ENCODE measurements at places on chromosomes 7 and 10.

- no peak for DNase-seq
Measured at GRCh38 chr7:151511946-151512345, 7.7 kb downstream of the RHEB start.

DNA sequence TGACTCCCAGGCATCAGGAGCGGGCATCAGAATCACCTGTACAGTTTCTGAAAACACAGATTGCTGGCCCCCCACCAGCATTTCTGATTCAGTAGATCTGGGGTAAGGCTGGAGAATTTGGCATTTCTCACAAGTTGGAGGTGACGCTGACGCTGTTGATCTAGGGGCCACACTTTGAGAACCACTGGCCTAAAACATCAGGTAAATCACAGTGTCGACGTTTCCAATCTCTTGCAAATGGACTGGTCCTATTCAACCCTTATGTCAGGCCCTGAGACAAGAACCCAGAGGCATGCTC is 564.0 kb downstream of the KCNMA1 start:
- DNase-seq, result no peak

GRCh38 chr10:76106611-76107010 is 675.2 kb downstream of the LRMDA start:
- DNase-seq, result no peak

DNA sequence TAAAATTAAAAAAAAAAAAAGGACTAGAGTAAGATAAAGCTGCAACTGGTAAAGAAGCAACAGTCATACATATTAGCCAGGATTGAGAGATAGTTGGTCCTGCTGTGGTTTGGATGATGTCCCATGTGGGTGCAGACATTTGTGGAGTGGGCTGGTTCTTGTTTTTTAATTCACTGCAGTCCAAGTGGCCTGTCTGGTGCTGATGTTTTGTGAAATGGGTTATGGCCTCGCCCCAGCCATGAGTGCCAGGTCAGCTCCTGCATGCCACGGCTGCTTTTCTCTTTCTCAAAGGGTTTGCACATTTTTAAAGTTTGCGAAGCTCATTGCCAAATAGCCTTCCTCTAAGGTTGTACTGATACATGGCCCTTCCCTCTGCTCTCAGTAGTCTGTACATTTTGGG is 14.1 kb upstream of the BTBD16 start:
- no peak for DNase-seq

DNA sequence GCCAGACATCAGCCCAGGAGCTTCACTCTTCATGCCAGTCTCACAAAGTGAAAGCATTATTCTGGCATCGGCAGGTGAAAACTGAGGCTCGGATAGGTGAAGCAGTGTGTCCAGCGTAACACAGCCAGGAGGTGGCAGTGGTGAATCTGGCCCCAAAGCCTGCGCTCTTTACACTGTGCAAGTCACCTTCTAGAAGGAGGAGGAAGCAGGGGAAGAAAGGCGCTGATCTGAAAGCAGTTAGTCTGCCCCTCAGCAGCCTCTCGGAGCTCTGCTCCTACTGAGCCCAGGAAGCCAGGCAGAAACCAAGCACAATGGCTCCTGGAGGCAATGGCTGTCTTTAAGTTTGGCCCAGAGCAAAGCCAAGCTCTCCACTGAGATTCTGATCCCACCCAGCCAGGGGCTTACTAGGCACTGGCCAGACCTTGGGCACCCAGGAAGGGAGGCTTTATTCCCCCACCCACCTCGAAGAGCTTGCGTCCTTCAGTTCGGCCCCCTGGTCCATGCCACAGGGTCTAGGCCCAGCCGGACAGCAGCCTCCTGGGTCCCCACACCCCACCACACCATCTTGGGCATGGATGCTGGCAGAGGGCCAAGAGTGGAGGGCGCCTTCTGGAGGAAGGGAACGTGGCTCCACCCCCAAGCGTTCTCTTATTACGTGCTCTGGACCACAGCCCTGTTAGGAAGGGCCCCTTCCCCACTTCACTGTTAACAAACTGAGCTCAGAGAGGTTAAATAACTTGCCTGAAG is 104.5 kb downstream of the GRID1 start:
- DNase-seq, result no peak

- DNase-seq, result no peak
Measured at GRCh38 chr7:132030883-132031282, 474.5 kb upstream of the PODXL start.

DNA sequence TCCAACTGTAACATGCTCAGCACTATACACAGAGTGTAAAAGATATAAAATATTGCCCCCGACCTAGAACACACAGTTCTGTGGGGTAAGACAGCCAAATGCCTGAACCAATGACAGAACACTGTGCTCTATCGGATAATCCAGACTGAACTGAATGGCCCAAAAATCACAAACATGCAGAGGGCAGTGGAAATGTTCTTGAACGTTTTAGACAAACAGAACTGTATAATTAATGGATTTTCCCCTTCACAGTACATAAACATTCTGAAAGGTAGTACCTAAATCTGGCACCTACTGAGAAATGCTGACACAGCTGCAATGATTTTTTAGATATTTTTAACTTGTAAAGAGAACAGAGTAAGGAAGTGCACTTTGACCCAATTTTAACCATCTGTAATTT is 33.4 kb downstream of the PARD3 start:
- no peak for DNase-seq

DNA sequence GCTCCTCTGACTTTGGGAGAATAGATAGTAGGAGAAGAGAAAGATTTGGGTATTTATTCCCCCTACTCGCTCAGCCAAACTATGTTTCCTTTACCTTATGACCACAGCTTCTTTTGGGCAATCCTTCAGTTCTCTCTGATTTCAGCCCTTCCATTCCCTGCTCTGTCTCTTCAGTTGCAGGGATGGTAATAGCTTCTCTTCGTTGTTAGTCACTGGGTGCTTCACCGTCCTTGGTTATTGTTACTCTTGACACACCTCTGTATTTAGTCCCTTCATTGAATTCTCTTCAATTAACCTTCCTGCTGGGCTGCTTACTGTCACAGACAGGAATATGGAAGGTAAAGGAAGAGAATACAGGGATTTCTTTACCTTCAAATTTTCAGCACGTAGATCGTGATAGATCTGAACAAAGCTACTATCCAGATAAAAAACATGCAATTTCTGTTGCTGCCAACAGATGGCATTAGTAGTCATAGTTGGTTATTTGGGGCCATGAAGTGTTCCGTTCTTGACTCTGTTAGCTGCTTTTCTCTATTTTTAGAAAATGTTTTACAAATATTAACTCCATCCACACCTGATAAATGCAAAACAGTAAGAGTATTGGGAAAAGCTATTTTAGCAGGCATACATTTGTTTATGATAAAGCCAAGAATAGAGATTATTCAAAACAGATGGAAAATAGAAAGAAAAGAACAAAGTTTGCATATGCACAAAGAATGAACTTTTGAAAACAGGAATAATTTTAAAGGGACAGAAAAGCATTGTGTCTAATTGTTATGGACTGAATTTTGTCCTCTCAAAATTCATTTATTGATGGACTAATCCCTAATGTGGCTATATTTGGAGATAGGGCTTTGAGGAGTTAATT is 14.0 kb upstream of the PTTG1IP2 start:
- no peak for DNase-seq

- DNase-seq, result no peak
Measured at GRCh38 chr7:110386006-110386405, 704.9 kb upstream of the LRRN3 start.

- no peak for DNase-seq
Measured at GRCh38 chr7:133664528-133664927, 411.6 kb downstream of the EXOC4 start.

DNA sequence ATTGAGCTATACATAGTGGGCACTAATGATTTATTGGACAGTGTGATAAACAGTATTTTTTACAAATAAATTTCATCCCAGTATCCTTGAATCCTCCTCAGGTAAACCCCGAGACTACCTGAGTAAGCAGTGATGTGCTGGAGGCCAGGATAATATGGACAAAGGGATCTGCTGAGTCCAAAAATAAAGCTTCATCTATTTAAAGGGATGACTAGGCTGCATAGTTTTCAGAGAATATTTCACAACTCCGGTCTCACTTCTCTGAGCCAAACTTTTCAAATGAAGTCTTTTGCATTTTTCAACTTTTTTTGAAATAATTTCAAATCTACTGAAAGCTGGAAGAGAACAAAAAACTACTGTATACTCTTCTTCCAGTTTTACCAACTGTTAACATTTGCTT is 2.5 kb downstream of the ACTR3B start:
- DNase-seq, result no peak

GRCh38 chr7:66927348-66927948 is 6.4 kb downstream of the TMEM248 start:
- DNase-seq, result no peak

- no peak for DNase-seq
Measured at GRCh38 chr7:66523409-66523808, 105.3 kb upstream of the KCTD7 start.

GRCh38 chr7:151051108-151051507 is 2.8 kb downstream of the ASIC3 start:
- DNase-seq, result peak; percentile 55

DNA sequence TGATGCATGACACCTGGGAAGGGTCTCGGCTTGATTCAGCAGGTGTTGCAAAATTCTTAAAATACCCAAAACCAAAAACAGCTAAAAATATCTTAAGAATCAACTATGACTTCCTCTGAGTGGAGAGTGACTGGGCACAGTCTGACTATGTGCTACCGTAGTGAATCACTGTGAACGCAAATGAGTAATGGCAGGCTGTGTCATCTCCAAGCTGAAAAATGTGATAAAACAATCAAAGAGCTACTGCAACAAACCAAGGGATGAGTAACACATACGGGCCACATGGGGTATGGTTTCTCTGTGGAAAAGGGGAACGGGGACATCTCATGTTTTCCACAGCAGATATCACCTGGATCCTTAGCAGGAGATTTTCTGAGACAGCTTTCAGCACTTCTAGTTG is 127.5 kb downstream of the ABCA13 start:
- peak; percentile 27 for DNase-seq

DNA sequence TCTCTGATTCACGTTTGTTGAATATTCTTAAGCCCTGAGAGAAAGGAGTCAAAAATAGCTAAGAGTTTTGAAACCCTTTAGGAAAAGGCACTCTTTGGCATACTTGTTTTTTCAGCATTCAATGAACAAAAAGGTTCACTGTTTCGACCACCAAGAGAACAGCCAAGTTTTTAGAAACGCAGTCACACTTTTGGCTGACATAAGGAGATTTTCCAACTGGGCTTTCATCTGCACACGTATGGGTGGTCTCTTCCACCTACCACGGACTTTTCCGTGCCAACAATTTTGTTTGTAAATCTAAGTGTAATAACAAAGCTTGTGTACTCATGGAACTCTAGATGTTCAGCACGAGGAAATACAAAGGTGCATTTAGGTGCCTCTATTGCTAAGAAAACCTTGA is 270.3 kb downstream of the WDR11 start:
- DNase-seq, result no peak

DNA sequence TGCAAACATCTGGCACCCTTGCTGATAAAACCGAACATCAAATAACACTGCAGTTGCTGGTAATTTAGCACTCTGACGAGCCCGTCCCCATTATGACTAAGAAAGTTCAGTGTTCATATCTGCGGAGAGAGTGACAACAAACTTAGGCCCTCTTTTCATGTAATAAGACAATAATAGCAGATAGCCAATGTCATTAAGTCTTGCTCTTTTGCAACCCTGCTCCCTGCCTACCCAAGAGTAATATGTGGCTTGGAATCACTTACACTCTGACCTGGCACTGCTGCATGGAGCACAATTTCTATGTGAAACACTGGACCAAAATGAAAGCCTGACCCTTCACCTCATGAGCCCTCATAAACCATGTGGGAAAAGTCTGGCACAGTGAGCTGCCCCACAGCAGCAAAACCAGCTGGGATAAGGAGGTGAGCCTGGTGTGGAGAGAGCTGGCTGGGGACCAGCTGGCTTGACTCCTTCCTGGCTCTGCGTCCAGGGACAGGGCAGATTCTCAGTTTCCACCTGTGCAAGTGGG is 86.5 kb downstream of the HIPK2 start:
- no peak for DNase-seq

All from activated CD4-positive, alpha-beta T cell treated with anti-CD3 and anti-CD28 coated beads, Interleukin-2, amount 50 U/mL, for 48 hours (primary cell).